ENCODE measurements at places on chromosomes 12 and 14. TPM values are rescaled to one million over a fixed set of nuclear protein-coding genes. Genes with fewer than 3 reads are reported as not detected.

DNA sequence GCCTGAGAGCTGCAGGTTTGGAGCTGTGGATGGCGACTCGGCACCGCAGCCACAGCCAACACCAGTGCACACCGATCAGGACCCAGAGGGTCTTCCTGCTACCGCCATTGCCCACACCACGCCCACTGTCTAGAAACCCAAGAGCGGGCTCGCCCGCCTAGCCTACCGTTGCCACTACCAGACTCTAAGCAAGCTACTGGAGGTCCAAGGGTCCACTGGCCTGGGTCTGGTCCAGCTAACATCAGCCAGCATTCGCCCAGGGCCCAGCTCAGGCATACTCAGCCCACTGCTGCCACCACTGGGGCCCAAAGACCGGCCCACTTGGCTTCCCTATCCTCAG lies 30.5 kb upstream of the MON2 start:
- H3K4me1 ChIP-seq = no peaks in the 10 kb centered on the region
- no peaks in the 10 kb centered on the region for H3K27me3 ChIP-seq
- no peak for DNase-seq
- no peaks in the 10 kb centered on the region for H3K36me3 ChIP-seq

DNA sequence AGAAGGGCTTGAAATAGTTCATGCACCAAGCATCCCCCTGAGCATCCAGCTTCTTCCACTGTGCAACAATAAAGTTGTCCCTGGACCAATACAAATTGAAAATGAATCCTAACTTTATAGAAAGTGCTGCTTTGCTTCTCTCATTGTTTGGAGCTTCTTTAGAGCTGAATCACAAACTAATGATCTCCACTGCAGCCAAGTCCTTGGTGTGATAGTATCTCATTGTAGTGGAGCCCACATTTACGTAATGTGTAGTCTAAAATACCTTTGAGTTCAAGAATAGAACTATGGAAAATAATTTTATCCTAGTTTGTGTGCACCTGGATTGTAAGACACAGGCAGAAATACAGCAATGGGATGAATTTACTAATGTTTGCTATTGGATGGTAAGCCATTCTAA lies 319.9 kb downstream of the EGLN3 start:
- DNase-seq = no peak
- H3K4me1 ChIP-seq = no peaks in the 10 kb centered on the region
- H3K27me3 ChIP-seq = no peaks in the 10 kb centered on the region
- no peak overlapping the region for H3K27ac ChIP-seq

- no peak overlapping the region for H3K27ac ChIP-seq
- no peak overlapping the region for H3K4me3 ChIP-seq
- no peaks in the 10 kb centered on the region for H3K36me3 ChIP-seq
Observed at GRCh38 chr12:103688376-103689063, 101.4 kb downstream of the STAB2 start.

GRCh38 chr12:103751171-103751570 lies 89.9 kb downstream of the NT5DC3 start:
- no peaks in the 10 kb centered on the region for H3K27me3 ChIP-seq
- H3K4me3 ChIP-seq = no peak overlapping the region
- H3K36me3 ChIP-seq = no peaks in the 10 kb centered on the region
- no peak for DNase-seq
- no peaks in the 10 kb centered on the region for H3K4me1 ChIP-seq

DNA sequence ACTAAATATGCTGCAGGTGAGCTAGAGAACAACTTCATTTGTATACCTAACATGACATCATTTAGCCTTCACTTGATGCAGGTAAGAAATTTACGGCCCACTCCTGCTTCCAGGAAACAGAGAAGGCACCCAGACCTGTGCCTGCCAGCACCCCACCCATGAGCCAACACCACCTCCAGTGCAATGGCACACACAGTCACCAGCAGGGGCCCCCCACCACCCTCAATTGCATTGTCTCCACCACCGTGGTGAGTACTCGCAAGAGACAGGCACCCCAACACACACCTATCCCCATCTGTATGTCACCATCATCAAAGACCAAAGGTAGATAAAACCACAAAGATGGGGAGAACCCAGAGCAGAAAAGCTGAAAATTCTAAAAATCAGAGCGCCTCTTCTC lies 107.6 kb downstream of the KLHL28 start:
- no peaks in the 10 kb centered on the region for H3K4me1 ChIP-seq
- no peaks in the 10 kb centered on the region for H3K27me3 ChIP-seq
- no peaks in the 10 kb centered on the region for H3K36me3 ChIP-seq

DNA sequence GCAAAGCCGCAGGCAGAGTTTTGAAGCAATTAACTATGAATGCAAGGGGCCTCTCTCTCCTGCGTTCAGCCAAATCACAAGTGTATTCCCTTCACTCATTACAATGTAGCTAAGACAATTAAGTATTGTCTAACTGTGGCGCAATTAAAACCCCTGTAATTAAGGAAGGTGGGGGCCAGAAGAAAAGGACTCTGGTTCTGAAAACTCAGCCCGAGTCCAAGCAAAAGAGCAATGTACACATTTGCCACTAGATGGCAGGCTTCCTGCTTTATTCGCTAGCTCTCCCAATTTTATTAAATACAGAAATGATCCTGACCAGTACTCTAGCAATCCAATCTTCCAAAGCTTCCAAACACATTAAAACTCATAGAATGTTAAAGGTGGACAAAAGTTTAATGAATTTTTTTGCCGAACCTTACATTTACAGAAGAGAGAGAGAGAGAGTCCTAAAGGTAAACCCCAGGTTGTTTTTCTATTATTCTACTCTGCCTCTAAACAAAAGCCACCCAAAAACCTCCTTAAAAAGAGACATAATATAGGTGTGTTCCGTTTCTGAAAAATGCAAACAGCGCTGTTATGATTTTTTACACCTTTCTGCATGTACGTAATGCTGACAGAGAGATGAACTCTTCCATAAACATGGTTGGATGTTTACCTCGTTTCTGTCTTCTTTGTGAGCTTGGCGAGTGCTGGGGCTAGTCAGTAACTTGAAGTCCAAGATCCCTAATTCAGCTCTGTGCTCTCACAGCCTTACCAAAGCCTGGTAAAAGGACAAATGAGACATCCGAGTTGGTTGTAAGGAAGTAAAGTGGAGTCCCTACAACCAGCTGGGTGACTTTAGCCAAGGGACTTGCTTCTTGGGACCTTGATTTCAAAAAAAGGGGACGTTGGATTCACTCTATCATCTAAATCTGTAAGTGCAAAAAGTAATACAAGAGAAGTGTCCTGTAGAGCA lies 50.9 kb upstream of the VASH1 start:
- H3K4me1 ChIP-seq = no peaks in the 10 kb centered on the region
- DNase-seq = peak; percentile 22
- H3K4me3 ChIP-seq = no peak overlapping the region
- no peaks in the 10 kb centered on the region for H3K27me3 ChIP-seq
- no peaks in the 10 kb centered on the region for H3K36me3 ChIP-seq

GRCh38 chr14:85071447-85071846 lies 458.5 kb upstream of the FLRT2 start:
- H3K27ac ChIP-seq = no peak overlapping the region
- H3K36me3 ChIP-seq = no peaks in the 10 kb centered on the region
- H3K4me3 ChIP-seq = no peak overlapping the region
- no peaks in the 10 kb centered on the region for H3K27me3 ChIP-seq

DNA sequence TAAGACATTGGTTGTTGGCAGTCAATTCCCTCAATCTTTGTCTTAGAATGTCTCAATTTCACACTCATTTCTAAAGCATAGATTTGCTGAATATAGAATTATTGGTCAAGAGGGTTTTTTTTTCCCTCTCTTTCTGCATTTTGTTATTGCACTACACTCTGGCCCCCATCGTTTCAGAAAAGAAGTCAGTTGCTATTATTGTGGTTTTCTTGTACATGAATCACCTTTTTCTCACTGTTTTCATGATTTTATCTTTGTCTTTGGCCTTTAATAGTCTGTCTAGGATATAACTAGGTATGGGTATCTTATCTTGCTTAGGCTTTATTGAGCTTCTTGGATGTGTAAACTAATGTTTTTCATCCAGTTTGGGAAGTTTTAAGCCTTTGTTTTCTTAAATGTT lies 194.3 kb upstream of the DAAM1 start:
- H3K27ac ChIP-seq = no peak overlapping the region
- DNase-seq = no peak
- no peak overlapping the region for H3K4me3 ChIP-seq

DNA sequence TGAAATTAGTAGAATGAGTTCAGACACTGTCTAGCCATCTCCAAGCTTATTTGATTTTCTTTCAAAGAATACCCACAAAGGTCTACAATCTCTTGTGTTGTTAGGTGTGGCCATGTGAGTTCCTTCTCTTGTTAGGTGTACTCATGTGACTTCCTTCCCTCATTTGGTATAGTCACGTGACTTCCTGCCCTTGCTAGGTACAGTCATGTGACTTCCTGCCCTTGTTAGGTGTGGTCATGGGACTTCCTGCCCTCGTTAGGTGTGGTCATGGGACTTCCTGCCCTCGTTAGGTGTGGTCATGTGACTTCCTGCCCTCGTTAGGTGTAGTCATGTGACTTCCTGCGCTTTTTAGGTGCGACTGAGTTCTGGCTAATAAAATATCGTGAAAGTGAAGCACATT lies 179.6 kb downstream of the TMX1 start:
- H3K4me1 ChIP-seq = no peaks in the 10 kb centered on the region
- no peak overlapping the region for H3K27ac ChIP-seq
- H3K4me3 ChIP-seq = no peak overlapping the region
- H3K27me3 ChIP-seq = no peaks in the 10 kb centered on the region

DNA sequence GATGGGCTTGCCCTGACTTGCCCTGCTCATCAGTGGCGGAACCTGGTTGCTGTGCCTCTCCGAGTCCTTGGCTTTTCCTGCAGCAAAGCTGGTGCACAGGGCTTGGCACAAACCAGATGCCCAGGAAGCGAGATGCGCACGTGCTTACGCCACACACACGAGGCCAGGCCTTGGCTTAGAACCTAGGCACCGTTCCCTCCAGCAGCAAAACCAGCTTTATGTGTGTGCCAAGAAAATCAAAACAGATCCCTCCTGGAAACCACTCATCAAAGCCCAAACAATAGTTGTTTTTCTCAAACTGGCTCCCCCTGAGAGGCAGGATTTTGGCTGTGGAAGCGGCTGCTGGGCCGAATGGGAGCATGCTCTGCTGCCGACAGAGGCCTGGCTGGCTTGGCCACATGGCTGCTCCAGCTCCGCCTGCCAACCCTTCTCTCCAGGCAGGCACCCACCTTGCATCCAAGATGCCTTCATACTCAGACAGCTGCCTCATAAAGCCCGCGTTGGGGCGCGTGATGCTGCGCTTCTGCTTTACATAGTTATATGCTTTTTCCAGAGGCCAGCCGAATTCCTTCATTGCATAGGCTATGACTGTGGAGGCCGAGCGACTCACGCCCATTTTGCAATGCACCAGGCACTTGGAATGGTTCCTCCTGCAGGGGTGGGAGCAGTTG lies 58.7 kb downstream of the SSH1 start:
- DNase-seq = no peak
- no peaks in the 10 kb centered on the region for H3K4me1 ChIP-seq
- H3K4me3 ChIP-seq = no peak overlapping the region
- no peak overlapping the region for H3K27ac ChIP-seq

- DNase-seq = no peak
- no peak overlapping the region for H3K27ac ChIP-seq
- no peaks in the 10 kb centered on the region for H3K27me3 ChIP-seq
- no peak overlapping the region for H3K4me3 ChIP-seq
Observed at GRCh38 chr14:69979882-69980281, 100.7 kb downstream of the SMOC1 start.

Gene CHGA
- total RNA-seq = 326 TPM

Gene P2RX2
- not detected for total RNA-seq

Gene TMEM132C
- total RNA-seq = 0.25 TPM

Gene RBP5
- 3.7 TPM for total RNA-seq

Gene VCPKMT
- total RNA-seq = 4.6 TPM

Gene IFI27
- 219 TPM for total RNA-seq
